NCI-H187 treated with DMSO at 0.1 percent for 48 hours (cell line): ENCODE measurements at places on chromosomes 11 and 22.

- no peak for DNase-seq
Measured at GRCh38 chr22:46596819-46597218, 23.4 kb upstream of the GRAMD4 start.

GRCh38 chr11:43787824-43788223, 92.8 kb upstream of the ALKBH3 start:
- no peak for DNase-seq

- no peak for DNase-seq
Measured at GRCh38 chr11:93501856-93502255, 41.3 kb downstream of the SMCO4 start.

GRCh38 chr11:75090671-75091177, 6.0 kb downstream of the OR2AT4 start:
- DNase-seq, result no peak

DNA sequence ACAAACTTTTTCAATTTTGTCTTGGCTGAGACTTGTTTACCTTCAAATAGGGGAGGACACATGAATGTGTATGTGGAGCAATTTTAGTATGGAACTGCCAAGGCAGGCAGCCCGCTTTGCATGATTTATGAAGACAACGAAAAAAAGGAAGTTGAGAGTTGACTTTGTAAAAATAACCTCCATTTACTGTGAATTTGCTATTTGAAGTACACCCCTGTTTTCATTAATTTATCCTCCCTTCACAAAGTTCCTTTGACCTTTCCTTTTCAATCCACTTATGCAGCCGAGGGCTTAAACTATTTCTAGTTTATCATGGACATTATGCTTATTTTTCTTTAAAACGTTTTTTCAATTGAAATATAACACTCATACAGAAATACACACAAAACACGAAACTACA, 369.6 kb upstream of the CADM1 start:
- no peak for DNase-seq

GRCh38 chr11:82560836-82561235, 172.8 kb downstream of the FAM181B start:
- no peak for DNase-seq

- DNase-seq, result no peak
Measured at GRCh38 chr11:75203138-75203537, 37.4 kb upstream of the TPBGL start.

- DNase-seq, result no peak
Measured at GRCh38 chr11:12186701-12187100, 76.3 kb downstream of the MICAL2 start.

- DNase-seq, result no peak
Measured at GRCh38 chr11:32088117-32088941, 2.5 kb upstream of the RCN1 start.

- no peak for DNase-seq
Measured at GRCh38 chr11:61511383-61511782, 2.8 kb downstream of the LRRC10B start.

GRCh38 chr11:113249491-113249763, 65.0 kb upstream of the TTC12 start:
- no peak for DNase-seq

- no peak for DNase-seq
Measured at GRCh38 chr22:23075525-23076216, 5.4 kb downstream of the GNAZ start.

GRCh38 chr22:29997107-29997506, 83.2 kb upstream of the HORMAD2 start:
- no peak for DNase-seq

- no peak for DNase-seq
Measured at GRCh38 chr11:33723238-33723881, 12.9 kb downstream of the CD59 start.

DNA sequence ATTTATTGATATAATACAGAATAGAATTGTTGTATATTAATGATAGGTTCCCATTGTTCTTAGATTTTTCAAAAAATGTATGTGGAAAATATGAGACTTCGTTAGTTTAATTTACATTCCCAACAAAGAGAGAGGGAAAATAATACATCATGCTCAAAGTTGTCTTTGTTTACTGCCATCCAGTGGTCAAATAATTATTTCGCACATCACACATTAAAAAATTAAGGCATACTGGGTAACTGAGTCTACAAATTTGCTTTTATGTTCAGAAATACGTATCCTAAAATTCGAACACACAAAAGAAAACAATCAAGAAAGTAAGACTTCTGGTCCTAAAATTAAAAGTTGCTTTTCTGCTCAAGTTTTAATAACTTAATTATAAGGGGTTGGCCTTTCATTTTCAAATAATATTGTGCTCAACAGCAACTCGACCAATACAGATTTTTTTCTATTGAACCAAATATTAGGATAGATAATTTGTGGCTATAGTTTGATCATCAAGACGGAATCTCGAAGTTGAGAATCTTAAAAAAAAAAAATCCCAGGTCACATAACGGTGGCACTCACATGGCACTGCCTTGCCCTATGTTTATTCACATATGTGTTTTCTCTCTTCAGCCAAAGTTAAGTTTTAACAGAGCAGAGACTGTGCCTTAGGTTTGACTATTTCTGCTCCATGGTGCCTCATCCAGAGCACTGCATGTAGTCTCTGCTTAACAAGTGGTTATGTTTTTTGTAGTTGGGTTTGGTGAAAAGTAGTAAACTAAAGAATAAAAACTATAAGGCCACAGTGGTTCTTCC, 12.3 kb downstream of the PDGFD start:
- no peak for DNase-seq

- DNase-seq, result no peak
Measured at GRCh38 chr22:41197038-41197972, 7.8 kb upstream of the L3MBTL2 start.

GRCh38 chr22:37032535-37033460, 13.3 kb downstream of the MPST start:
- no peak for DNase-seq

- no peak for DNase-seq
Measured at GRCh38 chr11:3885855-3886254, 30.4 kb downstream of the STIM1 start.

DNA sequence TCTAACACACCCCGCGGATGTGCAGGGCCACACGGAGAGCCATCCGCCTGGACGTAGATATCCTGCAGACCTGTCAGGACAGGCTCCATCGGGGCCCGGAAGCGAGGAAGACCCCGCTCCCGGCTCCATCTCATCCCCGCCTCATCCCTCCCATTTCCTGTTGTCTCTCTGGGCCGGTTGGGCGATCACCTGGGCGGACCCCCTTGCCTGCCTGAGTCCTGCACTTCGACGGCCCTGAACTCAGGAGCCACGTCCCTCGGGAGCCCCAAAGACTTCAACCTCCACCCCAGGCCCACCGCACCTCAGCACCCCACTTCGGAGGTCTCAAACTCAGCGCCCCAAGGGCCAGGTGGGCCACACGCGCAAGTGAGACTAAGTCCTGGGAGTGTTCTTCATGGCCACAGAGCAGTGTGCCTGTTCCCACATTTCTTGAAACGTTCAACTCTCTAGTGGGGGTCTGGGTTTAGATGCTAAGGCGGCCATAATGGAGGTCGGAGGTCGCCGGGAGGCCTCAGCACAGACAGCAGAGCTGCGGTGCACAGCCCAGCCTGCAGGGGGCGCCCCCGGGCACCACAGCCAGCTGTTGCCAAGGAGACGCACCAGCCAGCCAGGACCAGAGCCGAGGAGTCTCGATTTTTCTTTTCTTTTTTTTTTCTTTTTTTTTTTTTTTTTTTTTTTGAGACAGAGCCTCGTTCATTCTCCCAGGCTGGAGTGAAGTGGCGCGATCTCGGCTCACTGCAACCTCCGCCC, 26.0 kb upstream of the FADD start:
- DNase-seq, result no peak

GRCh38 chr22:28053896-28054818, 135.1 kb upstream of the PITPNB start:
- no peak for DNase-seq

- DNase-seq, result no peak
Measured at GRCh38 chr22:44669561-44669976, 32.4 kb upstream of the PRR5 start.

- no peak for DNase-seq
Measured at GRCh38 chr11:60809249-60809648, 24.1 kb downstream of the MS4A10 start.

DNA sequence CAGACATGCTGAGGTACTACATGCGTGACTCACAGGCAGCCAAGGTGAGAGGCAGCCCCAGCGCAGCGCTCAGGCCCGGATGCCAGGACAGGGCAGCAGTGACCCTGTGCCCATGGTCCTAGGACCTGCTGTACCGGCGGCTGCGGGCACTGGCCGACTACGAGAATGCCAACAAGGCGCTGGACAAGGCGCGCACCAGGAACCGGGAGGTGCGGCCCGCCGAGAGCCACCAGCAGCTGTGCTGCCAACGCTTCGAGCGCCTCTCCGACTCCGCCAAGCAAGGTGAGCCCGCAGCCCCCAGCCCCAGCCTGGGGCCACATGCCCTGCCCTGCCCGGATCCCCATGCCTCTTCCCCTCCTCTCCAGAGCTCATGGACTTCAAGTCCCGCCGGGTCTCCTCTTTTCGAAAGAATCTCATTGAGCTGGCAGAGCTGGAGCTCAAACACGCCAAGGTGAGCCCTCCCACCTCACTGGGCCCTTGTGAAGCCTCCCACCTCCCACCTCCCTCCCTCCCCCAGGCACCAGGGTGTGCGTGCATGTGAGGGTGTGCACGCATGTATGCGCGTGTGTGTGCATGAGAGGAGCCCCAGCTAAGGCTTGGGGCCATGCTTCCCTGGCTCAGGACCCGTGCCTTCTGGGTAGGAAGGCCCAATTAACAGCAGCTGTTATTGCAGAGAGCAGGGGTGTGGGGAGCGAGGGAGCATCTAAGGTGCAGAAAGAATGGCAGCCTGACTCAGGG, 5.3 kb downstream of the CFL1 start:
- DNase-seq, result no peak

DNA sequence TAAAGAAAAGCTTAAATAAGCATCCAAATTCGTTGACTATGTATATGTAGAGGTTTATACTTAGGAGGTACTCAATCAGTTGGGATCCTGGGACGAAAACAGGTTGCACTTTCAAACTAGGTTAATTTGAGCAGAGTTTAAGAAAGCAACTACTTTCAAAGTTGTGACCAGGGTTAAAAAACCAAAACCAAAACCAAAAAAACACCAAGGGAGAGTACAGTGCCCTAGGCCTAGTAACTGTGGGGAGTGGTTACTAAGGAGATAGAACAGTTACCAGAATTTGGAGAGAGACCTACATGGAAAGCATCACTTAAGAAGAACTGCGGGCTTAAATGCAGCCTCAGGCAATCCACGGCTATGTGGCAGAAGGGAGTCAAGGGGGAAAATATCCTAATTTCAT, 148.3 kb downstream of the JRKL start:
- DNase-seq, result no peak

DNA sequence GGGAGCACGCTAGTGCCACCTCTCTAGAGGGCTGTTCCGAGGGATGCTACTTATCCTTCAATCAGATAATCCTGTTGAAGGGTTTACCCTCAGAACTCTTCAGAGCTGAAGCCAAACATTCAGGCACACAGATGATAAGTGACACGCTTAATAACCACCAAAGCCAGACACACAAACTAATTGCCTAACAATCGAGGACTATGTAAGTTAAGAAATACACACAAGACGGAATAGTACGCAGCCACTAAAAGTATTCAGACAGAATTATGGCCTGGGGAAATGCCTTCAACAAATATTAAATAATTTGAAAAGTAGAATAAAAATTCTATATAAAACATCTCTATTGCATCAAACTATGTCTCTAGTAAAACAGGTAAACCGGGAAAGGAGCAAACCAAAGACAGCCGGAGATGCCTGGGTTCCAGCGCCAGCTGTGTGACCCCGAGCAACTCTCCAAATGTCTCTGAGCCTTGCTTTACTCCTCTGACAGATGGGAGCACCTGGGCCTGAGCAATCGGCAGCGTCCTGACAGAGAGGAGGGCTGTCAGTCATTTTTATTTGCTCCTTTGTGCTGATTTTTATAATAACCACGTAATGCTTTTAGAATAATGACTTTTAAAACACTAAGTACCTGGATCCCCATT, 11.3 kb downstream of the LRFN4 start:
- no peak for DNase-seq

GRCh38 chr22:42228483-42228882, 42.0 kb downstream of the TCF20 start:
- DNase-seq, result no peak

DNA sequence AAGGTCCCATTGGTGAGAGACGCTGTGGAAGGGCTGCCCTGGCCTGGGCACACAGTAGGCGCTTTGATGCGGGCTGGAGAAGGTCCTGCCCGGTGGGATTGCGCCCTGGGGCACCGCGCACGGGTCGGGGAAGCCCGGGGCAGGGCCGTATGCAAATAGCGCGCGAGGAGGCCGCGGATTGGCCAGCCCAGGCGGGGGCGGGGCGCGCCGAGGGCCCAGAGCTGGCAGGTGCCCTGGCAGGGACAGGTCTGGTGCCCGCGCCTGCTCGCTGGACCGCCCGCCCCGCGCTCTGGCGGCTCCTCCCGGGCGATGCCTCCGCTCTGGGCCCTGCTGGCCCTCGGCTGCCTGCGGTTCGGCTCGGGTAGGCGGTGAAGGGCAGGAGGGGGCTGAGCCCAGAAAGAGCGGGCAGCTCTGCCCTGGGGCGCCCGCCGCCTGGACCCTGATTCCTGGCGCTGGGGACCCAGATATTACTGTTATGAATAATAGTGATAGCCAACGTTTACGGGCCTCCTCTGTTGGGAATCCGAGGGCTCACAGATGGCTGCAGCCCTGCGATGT, at the start of gene UPK3A:
Gene UPK3A (plus strand): TSS at position 245 of the 558 bp plus-strand sequence. CDS start 65 bp downstream, at position 310.
- no peak for DNase-seq

GRCh38 chr22:39765046-39765445, 128.5 kb downstream of the ENTHD1 start:
- DNase-seq, result no peak

DNA sequence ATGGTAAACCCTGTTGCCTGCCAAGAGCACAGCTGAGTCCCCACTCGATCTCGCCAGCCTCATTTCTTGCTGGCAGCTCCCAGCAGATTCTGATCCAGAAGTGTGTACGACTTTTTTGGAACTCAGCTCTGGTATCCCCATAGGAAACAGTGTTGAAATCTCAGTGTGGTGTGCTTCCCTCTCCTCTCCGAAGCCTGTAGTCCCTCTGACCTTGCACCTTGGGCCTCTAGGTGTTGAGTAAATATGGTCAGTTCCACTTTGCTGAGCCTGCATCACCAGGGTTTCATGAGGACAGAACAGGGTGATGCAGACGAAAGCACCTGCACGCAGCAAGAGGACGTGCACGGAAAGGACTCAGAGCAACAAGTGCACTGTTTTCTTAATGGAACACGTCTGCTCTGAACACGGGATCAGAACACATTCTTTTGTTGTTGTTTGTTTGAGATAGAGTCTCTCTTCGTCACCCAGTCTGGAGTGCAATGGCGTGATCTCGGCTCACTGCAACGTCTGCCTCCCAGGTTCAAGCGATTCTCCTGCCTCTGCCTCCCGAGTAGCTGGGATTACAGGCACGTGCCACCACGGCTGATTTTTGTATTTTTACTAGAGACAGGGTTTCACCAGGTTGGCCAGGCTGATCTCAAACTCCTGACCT, 3.8 kb upstream of the CPT1A start:
- DNase-seq, result no peak

GRCh38 chr11:830295-831117, 2.2 kb upstream of the CD151 start:
- peak; percentile 64 for DNase-seq

GRCh38 chr22:19407649-19408606, 23.6 kb downstream of the HIRA start:
- DNase-seq, result no peak
